Stimulated activated CD4-positive, alpha-beta T cell treated with anti-CD3 and anti-CD28 coated beads, TNF-alpha, amount 100 ng/mL, for 1 hour (primary cell): ENCODE measurements at places on chromosomes 5 and 9.

GRCh38 chr9:76465442-76466298 is 6.7 kb downstream of the GCNT1 start:
- no peak for DNase-seq

DNA sequence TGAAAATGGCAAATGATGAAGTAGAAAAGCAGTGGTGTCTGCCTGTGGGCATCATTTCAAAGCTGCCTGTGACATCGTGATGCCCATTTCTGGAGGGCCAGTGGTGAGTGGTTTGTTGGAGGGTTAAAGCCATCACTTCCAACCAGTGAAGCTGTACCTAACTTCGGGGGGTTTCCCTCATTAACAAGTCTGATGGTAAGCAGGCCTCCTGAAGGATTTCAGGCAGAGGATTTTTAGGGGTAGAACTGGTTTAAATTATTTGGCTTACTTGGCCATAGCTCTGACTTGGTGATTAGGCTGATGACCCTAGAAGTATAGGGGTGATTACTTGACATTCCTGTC is 10.7 kb downstream of the TNFAIP8 start:
- DNase-seq: no peak

- DNase-seq: no peak
These were observed 383.0 kb downstream of the EBF1 start for GRCh38 chr5:158716668-158717067.

- no peak for DNase-seq
These were observed 134.9 kb downstream of the ATG10 start for GRCh38 chr5:82106756-82107155.

DNA sequence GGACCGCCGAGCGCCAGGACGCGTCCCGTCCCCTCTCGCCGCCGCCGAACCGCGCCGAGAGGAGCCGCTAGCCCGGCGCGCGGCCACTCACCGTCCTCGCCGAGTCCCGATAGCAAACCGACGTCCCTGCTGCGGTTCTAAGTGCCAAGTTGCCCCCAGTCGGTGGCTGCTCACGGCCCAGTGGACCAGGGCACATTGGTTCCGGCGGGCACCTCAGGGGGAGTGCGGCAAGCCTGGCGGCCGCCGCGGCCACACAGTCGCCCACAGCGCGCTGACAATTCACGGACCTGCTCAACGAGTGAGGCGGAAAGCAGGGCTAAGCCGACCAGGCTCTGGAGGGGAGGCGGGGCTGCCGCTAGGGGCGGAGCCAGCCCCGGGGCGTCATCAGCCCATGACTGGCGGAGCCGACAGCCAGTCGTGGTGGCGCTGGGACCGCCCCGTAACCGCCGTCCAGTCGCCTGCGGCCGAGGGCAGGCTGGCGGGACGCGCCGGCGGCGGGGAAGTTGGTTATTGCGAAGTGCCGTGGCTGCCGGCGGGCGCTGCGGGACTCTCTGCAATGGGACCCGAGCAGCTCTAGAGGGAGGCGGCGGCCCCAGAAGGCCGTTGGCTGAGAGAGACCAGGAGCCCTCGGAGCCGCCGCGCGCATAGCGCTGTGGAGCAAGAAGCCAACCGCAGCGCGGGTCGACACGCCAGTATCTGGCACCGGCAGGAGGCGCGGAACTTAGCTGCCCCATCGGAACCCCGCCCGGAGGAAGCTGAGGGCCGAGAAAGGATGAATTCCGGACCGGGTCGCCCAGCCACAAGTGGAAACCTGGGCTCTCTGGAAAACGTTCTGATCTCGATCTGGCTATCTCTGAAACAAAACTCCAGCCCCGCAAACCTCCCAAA is at the start of gene MARCHF3:
TSS of gene MARCHF3 (minus strand) at position 300 of the 888 bp plus-strand sequence. CDS start 112,387 bp downstream, outside the sequence.
- DNase-seq: peak; percentile 88

DNA sequence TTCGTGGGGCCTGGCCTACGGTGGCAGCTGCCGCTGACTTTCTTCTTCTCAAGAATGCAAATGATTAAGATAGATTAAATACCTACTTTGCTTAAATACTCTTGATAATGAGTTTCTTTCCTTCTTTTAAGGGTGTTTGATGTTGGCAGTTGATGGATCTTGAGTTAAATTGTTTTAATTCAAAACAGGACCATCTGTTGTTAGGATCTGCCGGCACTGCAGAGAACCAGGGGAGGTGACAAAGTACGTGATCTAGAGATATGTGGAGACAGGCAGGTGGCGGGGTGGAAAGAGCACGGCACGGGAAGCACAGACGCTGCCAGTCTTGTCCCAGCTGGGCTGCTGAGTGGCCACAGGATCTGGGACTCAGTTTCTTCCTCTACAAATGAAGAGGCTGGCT is 37.9 kb downstream of the MED27 start:
- no peak for DNase-seq

DNA sequence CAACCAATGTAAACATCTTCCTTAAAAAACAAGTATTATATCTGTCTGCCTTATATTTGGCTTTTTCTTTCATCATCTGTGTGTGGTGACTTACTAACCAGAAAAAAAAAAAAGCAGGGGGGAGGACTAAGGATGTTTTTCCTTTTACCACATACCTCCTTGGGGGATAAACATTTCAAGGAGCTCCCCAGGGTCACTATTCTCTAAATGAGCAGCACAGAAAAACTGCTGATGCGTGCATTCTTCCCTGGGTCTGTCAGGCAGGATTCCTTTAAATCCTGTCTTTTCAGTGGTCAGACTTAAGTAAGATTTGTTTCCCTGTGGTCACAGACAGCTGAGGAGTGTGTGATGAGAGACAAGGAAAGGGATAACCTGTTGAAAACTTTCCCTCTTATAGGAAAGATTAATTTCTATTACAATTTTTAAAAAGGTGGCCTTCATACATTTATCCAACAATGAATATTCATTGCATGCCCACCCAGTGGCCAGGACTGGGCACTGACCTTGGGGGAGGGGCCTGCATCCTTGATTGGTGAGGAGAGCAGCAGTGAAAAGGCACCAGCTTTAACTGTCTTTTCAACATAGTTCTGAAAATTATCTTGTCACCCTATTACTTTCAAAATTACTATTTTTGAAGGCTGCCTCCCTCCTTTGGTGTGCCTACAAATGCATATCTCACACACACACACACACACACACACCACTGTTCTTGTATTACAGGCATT is 123.1 kb downstream of the TLE4 start:
- DNase-seq: no peak

DNA sequence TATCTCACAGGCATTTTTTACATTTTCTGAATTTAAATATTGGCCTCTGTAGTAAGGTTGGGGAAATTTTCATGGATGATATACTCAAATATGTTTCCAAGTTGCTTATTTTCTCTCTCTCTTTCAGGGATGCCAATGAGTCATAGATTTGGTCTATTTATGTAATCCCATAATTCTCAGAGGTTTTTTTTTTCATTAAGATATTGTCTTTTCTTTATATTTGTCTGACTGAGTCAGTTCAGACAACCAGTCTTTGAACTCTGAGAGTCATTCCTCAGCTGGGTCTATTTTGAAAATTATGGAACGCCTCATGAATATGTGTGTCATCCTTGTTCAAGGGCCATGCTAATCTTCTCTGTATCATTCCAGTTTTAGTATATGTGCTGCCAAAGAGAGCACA is 223.2 kb downstream of the PCSK1 start:
- DNase-seq: no peak

DNA sequence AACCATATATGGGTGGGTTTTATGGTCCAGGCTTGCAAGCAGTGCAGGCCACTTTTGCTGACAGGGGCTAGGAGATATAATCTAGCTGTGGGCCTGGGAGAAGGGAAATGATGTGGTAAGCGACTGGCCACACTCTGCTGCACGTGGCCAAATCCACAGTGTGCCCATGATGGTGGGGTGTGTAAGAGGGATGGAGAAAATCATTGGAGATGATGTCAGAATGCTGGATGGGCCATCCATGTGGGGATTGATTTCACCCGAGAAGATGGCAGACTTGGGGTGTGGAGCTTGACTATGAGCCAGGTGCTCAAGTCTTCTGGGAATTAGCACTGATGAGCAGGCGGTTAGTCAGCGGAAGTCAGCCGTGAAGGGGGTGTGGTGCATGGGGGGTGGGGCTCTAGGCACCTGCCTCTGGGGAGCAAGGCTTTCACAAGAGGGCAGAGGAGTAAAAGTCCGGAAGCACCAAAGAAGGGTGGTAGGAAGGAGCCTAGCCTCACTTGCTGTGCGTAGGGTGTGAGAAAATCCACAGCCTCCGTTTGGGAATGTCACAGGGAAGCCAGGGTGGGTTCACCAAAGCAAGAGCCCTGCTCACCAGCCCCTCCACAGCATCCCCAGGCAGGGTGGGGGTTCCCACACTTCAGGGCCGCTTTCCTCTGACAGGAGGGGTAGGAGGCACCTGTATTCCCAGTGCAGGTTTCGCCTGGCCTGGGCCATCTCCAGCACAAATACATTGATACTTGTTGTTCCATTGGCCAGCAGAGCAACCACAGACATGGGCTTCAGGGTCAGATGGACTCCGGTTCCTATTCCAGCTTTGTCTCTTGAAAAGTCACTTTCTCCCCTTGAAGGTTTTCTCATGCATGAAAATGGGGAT is 44.5 kb upstream of the ANGPTL2 start:
- DNase-seq: no peak

GRCh38 chr5:107424491-107424890 is 246.2 kb downstream of the EFNA5 start:
- DNase-seq: no peak

- DNase-seq: no peak
These were observed 11.7 kb downstream of the MED7 start for GRCh38 chr5:157130925-157131324.

DNA sequence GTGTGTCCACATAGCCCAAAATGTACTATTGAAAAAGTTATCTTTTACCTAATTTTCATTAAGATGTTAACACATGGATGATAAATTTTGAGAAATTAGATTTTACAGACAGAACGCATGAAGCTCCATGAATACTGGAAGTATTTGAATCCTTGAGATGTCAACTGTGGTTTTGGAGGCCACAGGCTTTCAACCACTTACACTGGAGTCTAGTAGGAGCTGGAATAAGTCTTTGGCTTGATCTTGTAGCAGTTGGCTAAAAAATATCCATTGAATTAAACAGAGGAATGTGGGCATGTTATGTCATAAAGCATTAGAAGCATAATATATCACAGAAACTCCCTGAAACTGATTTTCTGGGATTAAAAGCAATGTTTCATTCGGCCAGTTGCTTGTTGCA is 52.9 kb downstream of the CAMK4 start:
- no peak for DNase-seq

DNA sequence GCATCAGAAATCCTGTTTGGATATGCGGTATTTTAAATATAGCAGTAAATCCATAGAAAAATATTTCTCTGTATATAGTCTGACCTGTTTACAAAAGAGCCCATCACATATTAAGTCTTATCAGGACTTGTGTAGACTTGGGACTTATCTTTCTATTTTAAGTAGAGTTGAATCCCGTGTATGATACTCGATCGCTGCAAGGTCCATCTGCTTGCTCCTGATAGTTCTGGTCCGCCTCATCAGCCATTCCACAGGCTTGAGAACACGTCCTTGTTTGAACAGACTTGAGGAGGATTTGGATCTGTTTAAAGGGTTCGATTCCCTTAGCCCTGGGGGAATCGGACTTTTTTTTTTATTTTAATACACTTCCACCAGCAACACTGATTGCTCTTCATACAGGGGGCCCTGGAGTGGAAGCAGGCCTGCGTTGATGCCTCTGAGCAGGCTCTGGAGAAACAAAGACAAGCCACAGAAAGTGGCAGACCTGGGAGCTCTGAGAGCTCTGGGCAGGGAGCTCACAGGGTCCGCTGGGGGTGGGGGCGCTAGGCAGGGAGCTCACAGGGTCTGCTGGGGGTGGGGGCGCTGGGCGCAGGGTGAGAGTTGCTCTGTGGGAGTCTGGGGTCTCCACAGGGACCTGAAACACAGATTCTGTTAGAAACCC is 112.2 kb downstream of the MVB12B start:
- no peak for DNase-seq

DNA sequence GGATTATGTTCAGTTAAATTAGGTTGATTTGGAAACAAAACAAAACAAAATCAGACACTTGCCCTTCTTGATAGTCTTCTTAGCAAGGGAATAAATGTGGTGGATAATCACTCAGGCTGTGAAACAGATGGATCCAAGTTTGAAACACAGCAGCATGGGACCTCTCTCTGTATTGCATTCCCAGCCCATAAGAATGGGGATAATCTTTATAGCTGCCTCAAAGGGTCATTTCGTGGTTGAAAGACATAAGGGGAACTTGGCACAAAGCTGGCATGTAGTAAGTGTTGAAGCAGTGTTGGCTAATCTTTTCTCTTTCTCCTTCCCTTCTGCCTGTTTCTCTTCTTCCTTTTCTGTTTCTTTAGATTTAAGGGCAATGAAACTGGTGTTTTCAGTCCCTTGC is 333.9 kb upstream of the TLE4 start:
- no peak for DNase-seq

GRCh38 chr9:119272500-119273211 is 96.6 kb downstream of the BRINP1 start:
- no peak for DNase-seq

- DNase-seq: peak; percentile 55
These were observed 296.8 kb downstream of the PARP8 start for GRCh38 chr5:50962934-50963872.

- no peak for DNase-seq
These were observed 68.2 kb upstream of the BARHL1 start for GRCh38 chr9:132514011-132514744.
